ENCODE measurements at places on chromosomes 3 and 15.

GRCh38 chr3:186594591-186595113, 18.2 kb upstream of the AHSG start:
- DNase-seq: no peak

- DNase-seq: no peak
Observed at GRCh38 chr3:119500265-119500664, 1.9 kb downstream of the TIMMDC1 start.

DNA sequence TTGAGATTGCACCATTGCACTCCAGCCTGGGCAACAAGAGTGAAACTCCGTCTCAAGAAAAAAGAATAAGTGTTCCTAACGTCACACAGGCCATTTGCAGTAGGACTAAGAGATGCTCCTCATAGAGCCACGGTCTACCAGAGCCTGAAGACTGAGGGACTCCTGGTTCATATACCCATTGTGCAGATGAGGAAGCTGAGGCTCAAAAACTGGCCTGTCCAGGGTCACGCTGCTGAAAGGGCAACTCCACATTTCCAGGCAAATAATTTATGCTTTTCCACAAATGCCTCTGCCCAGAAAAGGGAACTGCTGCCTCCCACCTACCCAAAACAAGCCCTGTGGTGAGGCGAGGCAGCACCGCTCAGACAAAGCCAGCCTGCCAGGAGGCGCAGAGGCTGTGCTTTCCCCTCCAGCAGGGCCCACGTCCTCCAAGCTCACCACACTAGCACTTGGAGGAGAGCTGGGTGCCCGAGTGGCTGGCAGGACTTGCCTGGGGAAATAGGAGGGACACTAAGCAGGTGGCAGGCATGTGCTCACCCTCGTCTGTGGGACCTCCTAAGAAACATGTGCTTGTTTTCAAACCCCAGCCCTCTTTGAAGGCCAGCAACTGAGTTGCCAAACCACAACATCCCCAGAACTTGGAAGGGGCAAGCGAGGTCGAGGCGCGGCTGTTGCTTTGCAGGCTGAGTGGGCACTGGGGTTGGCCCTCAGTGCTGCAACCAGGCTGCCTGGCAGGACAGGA, 195.6 kb downstream of the XXYLT1 start:
- no peak for DNase-seq

DNA sequence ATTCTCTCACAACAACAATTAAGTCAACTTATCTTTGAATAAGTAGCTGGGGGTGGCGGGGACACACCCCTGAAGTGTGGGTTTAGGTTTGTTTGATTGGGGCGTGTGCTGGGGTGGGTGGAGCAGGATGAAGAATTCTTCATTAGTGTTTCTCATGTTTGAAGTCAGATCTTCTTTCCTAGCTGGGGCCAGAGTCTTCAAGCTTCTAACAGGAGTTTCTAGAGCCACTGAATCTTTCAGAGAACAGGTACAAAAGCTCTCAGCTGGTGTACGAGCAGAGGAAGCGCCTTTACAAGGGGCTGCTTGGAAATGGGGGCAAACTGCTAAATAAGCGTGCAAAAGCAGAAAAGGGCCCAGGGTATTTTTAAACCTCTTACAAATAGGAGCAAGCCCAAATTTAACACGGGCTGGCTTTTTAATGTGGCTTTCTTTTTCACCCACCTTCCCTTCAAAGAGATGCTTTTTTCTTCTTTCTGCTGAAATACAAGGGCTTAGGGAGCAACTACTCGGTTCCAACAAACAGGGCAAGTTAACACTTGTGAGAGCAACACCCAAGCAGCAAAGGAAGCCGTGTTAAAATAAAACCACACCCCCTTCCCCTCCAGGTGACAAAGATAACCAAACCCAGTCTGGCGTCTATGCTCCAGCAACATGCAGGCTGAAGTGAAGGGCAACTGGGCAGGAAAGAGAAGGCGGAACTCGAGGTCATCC, 86.9 kb upstream of the RASGRP1 start:
- DNase-seq: no peak

GRCh38 chr15:67002368-67002767, 63.0 kb upstream of the SMAD3 start:
- DNase-seq: no peak

- DNase-seq: no peak
Observed at GRCh38 chr15:60672400-60672799, 193.5 kb upstream of the ICE2 start.

DNA sequence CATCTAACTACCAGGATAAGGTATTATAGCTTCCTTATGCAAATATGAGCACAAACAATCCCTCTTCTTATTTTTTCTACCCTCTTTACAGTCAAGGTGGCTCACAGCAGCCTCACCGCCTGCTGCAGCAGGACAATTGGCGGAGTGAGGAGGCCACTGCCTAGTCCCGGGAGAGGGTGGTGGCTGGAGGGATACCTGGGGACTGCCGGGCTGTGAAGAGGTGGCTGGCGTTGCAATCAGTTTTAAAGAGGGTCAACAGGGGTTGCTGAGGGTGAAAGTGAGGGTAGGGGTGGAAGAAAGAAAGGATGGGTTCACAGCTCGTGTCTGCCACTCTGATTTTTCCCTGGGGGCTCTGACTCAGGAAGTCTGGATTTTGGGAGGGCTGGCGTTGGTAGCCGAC, 105.1 kb upstream of the SLC6A6 start:
- no peak for DNase-seq

DNA sequence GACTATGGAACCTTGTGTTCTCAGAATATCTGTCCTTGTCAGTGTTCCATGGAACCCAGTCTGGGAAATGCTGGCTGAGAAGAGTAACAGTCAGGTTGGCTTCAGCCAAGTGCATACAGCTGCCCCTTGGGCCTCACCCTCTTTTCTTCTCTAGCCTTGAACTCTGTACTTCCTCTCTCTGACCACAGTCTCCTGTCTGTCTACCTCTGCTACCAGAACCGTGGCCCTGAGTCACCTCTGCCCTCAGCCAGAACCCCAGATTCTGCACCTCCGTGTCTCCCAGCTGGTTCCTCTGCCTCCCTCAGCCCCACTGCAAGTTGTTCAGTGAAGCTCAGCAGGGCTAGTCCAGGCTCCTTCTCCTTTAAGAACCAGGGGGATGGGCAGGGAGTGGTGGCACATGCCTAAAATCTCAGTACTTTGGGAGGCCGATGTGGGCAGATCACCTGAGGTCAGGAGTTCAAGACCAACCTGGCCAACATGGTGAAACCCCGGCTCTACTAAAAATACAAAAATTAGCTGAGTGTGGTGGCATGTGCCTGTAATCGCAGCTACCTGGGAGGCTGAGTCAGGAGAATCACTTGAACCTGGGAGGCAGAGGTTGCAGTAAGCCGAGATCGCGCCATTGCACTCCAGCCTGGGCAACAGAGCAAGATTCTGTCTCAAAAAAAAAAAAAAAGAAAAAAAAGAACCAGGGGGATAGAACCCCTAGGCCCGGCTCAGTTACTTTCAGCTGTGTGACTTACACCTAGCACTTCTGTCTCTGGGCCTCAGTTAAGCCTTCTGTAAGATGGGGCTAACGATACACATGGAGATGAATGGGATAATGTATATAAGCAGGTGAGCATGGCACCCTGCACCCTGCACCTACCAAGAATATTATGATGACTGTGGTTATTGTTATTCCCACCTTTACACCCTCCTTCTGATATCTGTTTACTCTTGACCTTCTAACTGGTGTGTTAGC, 24.3 kb upstream of the TATDN2 start:
- DNase-seq: no peak

DNA sequence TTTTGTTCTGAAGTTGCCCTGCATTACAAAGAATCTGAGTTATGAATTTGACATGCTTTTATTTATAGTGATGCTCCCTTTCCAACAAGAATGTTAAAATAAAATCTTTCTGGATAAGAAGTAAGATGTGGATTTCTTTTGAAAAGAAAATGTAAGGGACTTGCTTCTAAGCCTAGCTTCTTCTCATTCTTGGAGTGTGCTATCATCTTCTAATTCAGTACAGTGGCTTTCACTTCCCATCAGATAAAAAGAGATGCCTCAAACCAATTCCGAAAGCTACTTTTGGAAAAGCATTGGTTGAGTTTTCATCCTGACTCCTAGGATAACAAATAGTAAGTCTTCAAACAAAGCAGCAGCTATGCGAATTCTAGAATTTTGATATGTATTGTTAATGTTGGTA, 197.0 kb upstream of the ZPLD1 start:
- no peak for DNase-seq

GRCh38 chr3:28502397-28502937, 153.8 kb upstream of the AZI2 start:
- DNase-seq: no peak

GRCh38 chr3:27596334-27596841, 112.2 kb upstream of the SLC4A7 start:
- DNase-seq: peak; percentile 43

DNA sequence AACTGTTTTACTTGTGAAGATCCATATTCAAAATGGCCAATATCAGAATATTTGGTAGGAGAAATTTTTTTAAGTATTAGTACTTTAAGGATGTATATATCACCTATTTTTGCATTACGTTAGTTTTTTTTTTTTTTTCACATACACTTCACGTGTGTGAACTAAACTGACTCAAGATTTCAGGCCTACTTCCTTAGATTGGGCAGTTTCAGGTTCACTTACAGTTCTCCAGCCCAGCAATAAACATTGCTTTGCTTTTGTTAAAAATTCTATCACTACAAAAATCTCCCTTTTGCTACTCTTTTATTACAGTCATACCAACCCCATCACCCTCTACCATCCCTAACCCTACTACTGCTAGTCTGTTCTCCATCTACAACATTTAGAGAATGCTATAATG, 183.6 kb downstream of the KCNH8 start:
- no peak for DNase-seq

DNA sequence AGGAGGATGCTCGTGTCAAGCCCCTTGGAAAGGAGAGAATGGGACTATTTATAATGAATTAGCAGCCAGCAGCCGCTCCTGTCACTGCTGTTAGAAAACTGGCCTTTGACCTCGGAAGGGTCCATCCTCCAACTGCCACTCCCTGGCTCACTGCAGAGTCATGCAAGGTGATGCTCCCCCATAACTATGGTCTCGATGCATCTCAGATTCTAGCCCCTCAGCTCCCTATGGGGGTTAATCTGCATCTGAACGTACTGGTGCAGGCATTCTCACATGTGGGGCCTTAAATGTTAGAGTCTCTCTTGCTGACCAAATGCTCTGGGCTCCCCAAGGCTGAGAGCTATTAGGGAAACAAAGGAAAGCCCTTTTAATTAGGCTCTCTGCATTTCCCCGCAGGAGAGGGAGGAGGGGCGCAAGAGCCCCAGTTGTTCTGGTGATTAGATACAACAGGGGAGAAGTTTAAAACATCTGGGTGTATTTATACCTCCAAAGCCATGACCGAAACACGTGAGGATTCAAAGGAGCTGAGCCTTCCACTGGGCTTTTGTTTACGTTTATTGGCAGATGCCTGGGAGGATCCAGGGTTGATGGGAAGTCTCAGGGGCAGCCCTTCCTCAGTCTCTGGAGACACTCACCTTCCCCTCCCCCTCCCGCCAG, 182.5 kb downstream of the OPA1 start:
- no peak for DNase-seq

DNA sequence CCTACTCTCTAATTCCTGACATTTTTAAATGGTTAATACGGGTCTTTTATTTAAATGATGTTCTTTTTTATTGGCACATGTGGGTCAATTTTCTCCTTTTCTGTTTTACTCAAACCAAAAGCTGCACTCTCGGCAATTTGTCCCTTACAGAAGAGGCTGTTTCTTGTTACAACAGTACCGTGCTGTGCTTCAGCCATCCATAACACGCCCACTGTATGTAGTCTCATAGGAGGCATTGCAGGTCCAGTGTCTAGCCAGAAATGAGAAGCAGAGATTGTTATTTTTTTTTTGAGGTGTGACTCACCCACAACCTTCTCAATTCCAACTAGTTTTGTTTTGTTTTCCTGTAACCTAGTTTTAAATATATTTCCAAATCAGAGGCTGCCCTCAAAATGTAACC, 164.6 kb downstream of the GMNC start:
- no peak for DNase-seq

DNA sequence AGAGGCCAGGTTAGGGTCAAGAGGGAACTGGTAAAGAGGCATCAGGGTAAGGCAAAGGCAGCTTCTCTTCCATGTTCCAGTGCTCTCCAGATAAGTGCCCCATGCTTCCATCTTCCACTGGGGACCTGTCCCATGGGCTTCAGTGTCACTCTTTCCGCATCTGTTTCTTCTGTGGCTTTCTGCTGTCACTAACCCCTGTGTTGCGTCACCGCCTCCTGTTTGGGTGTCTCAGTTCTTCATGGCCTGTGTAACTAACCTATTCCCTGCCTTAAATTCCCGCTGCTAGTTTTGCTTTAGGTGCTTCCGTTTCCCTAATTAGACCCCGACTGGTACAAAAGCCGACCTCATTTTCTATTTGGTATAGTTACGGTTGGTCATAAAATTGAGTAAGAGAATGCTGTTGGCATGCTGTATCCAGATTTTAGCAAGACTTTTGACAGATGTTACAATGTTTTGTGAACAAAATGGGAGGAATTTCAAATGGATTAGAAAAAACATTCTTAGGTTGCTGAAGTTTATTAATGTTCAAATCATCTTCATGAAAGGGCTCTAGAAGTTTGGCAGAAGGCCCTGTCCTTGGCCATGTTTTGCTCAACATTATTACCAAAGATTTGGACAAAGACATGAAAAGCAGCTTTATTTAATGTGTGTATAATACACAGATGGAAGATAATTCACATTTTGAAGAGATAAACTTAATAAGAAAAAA, 245.3 kb downstream of the BBX start:
- peak; percentile 23 for DNase-seq

- peak; percentile 78 for DNase-seq
Observed at GRCh38 chr3:184361532-184361931, at the start of the genes CLCN2 and POLR2H. CLCN2 (minus strand) TSS chr3:184361605; CDS start chr3:184361479, 126 bp downstream. POLR2H (plus strand) TSS chr3:184361710; CDS start chr3:184363493, 1,783 bp downstream.

DNA sequence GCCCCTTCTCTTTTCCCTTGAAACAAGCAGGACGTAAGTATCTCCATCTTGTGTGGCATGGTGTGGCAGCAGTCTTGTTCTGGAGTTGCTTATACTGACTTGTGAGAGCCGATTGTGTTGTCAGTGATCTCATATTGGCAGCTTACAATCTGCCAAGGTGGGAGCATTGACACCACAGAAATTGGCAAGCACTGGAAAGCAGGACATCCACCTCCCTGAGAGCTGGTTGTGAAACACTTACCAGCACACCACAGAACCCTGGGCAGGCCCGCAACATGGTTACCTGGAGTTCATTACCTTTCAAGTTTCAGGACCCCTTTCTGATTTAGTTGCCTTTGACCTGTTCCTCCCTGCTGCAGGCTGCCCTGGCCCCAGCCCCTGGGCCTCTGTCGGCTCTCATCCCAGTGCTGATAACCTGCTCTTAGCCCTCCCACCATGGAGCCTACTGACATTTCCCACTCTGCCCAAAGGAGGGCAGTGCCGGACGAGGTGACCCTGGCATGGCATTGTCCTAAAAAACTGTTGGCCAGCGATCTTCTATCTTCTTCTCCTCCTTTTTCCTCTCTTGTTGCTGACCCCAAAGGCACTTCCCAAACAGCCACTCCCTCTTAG, 10.6 kb upstream of the ATP2B2 start:
- no peak for DNase-seq

- no peak for DNase-seq
Observed at GRCh38 chr3:123143669-123144411, 57.9 kb upstream of the SEC22A start.
